ENCODE measurements at places on chromosomes 4 and X. TPM values are rescaled to one million over a fixed set of nuclear protein-coding genes. Genes with fewer than 3 reads are reported as not detected.

- no peaks in the 10 kb centered on the region for H3K36me3 ChIP-seq
- no peak for DNase-seq
- H3K4me3 ChIP-seq: no peak overlapping the region
- H3K27ac ChIP-seq: no peak overlapping the region
Measured at GRCh38 chr4:8087921-8088495, 70.6 kb downstream of the ABLIM2 start.

DNA sequence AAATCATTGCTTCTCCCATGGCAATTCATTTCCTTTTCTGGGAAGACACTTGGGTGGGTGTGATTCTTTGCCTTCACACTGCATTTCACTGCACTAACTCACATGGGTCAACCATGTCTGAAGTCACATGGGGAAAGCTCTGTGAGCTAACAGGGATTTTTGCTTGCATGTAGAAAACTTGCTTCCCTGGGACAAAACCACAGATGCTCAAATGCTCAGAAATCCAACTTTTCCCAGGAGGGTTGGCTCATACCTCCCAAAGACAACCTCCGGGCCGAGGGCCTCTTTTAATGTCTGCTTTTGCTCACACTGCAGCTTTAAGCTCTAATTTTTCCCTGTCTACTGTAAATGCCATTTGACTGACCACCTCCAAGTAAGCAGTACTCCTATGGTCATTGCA, 1695.2 kb downstream of the STIM2 start:
- peaks cover 10% of the 10 kb centered on the region for H3K4me1 ChIP-seq
- no peak overlapping the region for H3K4me3 ChIP-seq
- H3K36me3 ChIP-seq: no peaks in the 10 kb centered on the region
- no peak overlapping the region for H3K27ac ChIP-seq
- no peaks in the 10 kb centered on the region for H3K27me3 ChIP-seq

GRCh38 chr4:1060621-1061020, 49.2 kb downstream of the FGFRL1 start:
- DNase-seq: no peak
- H3K27ac ChIP-seq: no peak overlapping the region
- no peaks in the 10 kb centered on the region for H3K36me3 ChIP-seq

GRCh38 chr4:27040356-27040755, 179.7 kb downstream of the STIM2 start:
- H3K4me3 ChIP-seq: no peak overlapping the region
- H3K4me1 ChIP-seq: no peaks in the 10 kb centered on the region
- H3K27me3 ChIP-seq: no peaks in the 10 kb centered on the region
- no peaks in the 10 kb centered on the region for H3K36me3 ChIP-seq

DNA sequence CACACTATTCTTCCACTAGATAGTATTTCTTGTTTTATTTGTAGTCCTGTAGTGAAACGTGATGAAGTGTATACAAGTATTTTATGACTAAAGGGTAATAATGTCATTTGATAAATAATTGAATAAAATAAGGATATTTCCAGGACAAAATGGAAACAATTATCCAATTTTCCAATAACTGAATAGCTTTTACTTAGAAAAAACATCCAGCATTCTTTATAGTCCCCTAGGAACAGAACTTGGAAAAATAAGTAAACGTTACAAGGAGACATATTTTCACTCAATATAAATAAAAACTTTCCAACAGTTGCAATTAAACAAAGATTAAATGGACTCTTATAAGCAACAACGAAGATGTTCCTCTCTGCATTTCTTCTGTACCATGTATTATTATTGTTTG, 566.0 kb downstream of the TMA16 start:
- no peak overlapping the region for H3K4me3 ChIP-seq

DNA sequence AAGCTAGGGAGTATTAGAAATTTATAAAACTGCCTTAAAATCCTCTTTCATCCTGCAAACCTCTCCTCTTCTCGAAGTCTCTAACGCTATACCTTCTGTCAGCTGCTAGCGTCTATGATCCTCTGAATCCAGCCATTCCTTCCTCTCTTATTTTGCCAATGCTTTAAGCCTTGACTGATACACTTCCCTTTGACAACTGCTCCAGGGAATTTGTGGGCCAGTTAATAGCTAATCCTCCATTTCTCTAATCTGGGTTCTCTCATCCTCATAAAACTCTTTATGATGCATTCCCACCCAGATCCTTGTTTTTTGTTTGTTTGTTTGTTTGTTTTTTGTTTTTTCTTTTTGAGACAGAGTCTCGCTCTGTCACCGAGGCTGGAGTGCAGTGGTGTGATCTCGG, 293.6 kb upstream of the PUDP start:
- peaks cover 5% of the 10 kb centered on the region for H3K4me1 ChIP-seq
- no peaks in the 10 kb centered on the region for H3K36me3 ChIP-seq
- H3K27ac ChIP-seq: no peak overlapping the region
- H3K4me3 ChIP-seq: no peak overlapping the region
- no peaks in the 10 kb centered on the region for H3K27me3 ChIP-seq

DNA sequence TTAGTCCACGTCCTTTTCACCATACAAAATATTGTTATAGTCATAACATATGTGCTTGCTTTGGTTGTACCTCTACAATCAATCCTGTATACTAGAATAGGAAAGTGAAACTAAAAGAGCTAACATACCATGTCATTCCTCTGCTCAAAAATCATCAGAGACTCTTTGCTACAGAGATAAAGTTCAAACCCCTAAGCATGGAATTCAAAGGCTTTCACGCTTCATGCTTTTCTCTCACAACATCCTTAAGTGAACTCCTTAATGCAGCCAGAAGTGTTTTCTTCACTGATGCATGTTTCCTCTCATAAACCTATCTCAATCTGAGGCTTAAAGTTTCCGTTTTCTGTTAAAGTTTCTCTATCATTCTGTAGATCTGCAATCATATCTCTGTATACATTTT, 744.6 kb upstream of the IGFBP7 start:
- H3K27me3 ChIP-seq: no peaks in the 10 kb centered on the region
- H3K36me3 ChIP-seq: no peaks in the 10 kb centered on the region
- DNase-seq: no peak
- H3K4me3 ChIP-seq: peak overlapping the region; percentile 30
- H3K4me1 ChIP-seq: no peaks in the 10 kb centered on the region

DNA sequence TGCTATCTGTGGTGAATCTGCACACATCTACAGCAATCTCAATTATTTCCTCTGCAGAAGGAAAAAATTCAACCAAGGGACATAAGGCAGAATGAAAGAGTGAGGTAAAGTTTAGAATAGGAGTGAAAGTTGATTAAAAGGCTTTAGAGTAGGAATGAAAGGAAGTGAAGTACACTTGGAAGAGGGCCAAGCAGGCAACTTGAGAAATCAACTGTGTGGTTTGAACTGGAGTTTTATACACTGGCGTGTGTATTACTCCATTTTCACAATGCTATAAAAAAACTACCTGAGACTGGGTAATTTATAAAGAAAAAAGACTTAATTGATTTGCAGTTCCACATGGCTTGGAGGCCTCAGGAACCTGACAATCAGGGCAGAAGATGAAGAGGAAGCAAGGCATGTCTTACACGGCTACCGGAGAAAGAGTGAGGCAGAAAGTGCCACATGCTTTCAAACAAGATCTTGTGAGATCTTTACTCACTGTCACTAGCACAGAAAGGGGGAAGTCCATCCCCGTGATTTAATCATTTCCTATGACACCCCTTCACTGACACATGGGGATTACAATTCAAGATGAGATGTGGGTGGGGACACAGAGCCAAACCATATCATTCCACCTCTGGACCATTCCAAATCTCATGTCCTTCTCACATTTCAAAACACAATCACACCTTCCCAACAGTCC, 234.8 kb downstream of the IL15 start:
- no peaks in the 10 kb centered on the region for H3K36me3 ChIP-seq
- no peaks in the 10 kb centered on the region for H3K4me1 ChIP-seq
- no peak overlapping the region for H3K4me3 ChIP-seq
- no peak for DNase-seq
- H3K27me3 ChIP-seq: no peaks in the 10 kb centered on the region

DNA sequence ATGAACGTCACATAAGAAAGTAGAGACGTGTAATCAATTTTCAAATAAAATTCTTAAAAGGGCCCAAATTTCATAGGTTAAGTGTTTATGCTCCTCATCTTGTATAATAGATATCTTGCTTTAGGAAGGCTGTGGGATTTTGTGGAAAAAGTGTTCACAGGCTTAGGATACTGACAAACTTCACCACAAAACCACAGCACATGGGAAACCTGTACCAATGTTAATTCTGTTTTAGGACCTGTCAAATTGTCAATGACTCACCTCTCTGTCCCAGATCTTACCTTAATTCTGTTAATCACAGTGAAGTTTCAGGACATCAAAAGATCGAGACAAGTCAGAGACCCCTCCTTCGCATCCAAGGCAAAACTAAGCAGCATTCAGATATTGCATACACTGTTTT, 24.2 kb downstream of the FGFBP1 start:
- peak overlapping the region; percentile 99 for H3K27ac ChIP-seq
- H3K4me3 ChIP-seq: no peak overlapping the region
- H3K27me3 ChIP-seq: no peaks in the 10 kb centered on the region

DNA sequence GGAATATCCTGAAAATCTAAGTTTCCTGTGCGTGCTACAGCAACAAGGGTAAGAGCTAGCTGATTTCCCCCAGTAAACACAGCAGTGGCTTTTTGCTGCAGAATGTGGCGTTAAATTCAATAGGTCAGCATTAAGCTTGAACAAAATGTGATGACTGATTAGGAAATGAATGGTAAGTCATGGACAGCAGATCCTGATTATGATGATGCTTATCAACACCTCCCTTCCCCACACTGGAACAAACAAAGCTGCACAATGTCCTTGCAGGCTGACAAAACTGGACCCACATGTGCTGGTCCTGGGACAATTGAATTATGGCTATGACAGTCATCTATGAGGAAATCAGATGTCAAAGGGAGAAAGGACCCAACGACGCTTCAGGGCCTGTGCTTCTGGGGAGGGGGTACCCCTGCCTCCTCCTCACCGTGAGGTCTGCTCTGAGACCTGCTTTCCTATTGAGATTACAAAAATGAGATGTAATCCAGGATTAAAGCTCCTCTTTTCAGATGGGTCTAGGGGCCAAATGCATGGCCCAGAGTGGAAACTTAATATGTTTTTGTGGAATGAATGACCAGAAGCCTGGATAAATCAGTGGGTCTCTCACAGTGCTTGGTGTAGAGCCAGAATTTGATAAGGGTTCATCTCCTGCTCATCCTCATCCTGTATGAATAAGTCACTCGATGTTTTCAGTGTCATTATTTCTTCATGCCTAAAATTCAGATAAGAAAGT, 32.0 kb upstream of the BOD1L1 start:
- H3K4me1 ChIP-seq: peaks cover 25% of the 10 kb centered on the region
- H3K36me3 ChIP-seq: no peaks in the 10 kb centered on the region
- no peaks in the 10 kb centered on the region for H3K27me3 ChIP-seq
- no peak for DNase-seq
- no peak overlapping the region for H3K4me3 ChIP-seq

- DNase-seq: no peak
- peaks cover 10% of the 10 kb centered on the region for H3K4me1 ChIP-seq
- no peaks in the 10 kb centered on the region for H3K36me3 ChIP-seq
- H3K27ac ChIP-seq: no peak overlapping the region
Measured at GRCh38 chr4:61407642-61408618, 207.8 kb downstream of the ADGRL3 start.

DNA sequence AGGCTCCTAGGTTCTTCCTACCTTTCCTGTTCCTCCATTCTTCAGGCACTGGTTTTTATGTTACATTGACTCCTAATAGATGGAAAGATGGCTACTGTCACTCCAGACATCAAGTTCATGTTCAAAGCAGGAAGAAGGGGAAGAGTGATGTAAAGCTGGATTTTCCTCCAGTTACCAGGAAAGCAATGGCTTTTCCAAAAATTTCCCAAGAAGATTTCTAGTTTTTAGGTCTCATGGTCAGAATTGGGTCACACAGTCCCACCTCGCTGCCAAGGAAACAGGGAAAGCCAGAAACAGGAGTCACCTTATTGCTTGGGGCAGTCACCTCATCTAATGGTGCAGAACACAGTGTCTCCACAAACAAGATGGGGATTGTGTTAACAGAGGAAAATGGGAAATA, 21.5 kb downstream of the RXFP1 start:
- H3K4me1 ChIP-seq: peaks cover 35% of the 10 kb centered on the region
- no peak overlapping the region for H3K4me3 ChIP-seq
- H3K27ac ChIP-seq: peak overlapping the region; percentile 83
- no peak for DNase-seq
- H3K27me3 ChIP-seq: no peaks in the 10 kb centered on the region

DNA sequence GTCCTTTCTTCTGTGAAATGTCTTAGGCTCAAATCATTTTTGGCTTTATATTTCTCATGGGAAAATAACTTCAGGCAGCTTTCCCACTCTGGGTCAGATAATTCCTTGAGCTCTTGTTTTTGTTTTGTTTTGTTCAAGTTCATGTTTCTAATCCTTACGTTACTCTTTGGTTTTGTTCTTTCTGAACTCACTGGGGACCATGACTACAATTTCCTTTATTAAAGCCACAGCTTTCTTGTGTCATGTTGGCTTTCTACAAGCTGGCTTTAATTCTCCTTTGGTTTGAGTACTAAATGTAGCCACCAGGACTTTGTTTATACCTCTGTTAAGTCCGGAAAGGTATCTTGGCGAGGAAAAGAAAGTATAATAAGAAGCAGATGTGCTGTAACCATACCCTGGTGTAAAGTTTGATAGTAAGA, 30.8 kb upstream of the ANXA3 start:
- H3K4me3 ChIP-seq: no peak overlapping the region
- no peak for DNase-seq
- H3K27ac ChIP-seq: no peak overlapping the region
- H3K27me3 ChIP-seq: no peaks in the 10 kb centered on the region

- H3K36me3 ChIP-seq: no peaks in the 10 kb centered on the region
- H3K4me3 ChIP-seq: no peak overlapping the region
- H3K27me3 ChIP-seq: no peaks in the 10 kb centered on the region
- peak; percentile 77 for DNase-seq
- peak overlapping the region; percentile 63 for H3K27ac ChIP-seq
- no peaks in the 10 kb centered on the region for H3K4me1 ChIP-seq
Measured at GRCh38 chr4:184322328-184323025, 104.8 kb upstream of the ENPP6 start.

GRCh38 chr4:1575418-1576303, 108.5 kb downstream of the FAM53A start:
- no peaks in the 10 kb centered on the region for H3K36me3 ChIP-seq
- no peak overlapping the region for H3K4me3 ChIP-seq
- H3K4me1 ChIP-seq: 0 out of 2 replicates have a peak, but pooled peaks cover 3% of the 10 kb centered on the region

The PDCL2 gene
- not detected for total RNA-seq

The KLHL13 gene
- total RNA-seq: 3.5 TPM

The FABP2 gene
- not detected for total RNA-seq

The PABPC5 gene
- total RNA-seq: 0.40 TPM

The SOX3 gene
- total RNA-seq: not detected

The COL25A1 gene
- total RNA-seq: not detected

The HSFX1 gene
- not detected for total RNA-seq

The GPR173 gene
- total RNA-seq: 2.2 TPM

The SLC10A4 gene
- not detected for total RNA-seq

The CT83 gene
- total RNA-seq: not detected
